CMK (cell line): ENCODE measurements at places on chromosomes 2 and 18.

DNA sequence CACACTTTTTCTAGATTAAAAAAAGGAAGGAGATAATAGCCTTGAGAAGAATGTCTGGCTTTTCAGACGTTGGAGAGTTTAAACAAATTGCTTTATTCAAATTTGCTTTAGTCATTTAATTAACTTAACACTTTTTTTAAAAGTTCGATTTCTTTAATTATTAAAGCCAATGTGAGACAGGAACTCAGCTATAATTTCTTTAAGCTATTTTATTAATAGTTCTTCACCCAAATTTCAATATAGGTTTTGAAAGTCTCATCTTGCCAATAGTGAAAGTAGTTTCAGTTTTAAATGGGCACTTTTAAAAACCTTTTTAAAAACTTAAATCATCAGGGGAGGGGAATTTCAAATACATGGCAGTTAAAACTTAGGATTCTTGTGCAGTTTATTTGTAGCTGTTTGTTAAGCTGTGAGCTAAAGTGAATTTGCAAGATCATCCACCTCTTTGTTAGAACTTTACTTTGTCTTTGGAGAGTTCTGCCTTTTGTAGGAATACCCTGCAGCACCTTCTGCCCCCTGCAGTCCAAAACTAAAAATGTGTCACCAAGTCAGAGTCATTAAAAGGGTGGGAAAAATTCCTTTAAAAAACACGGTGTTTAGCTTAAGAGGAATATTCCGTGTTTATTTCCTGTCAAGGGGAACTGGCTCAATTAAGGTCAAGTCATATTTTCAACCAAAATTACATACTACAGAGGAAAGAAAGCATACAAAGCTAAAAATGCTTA lies 4.6 kb downstream of the TGIF1 start:
- no peak for DNase-seq

DNA sequence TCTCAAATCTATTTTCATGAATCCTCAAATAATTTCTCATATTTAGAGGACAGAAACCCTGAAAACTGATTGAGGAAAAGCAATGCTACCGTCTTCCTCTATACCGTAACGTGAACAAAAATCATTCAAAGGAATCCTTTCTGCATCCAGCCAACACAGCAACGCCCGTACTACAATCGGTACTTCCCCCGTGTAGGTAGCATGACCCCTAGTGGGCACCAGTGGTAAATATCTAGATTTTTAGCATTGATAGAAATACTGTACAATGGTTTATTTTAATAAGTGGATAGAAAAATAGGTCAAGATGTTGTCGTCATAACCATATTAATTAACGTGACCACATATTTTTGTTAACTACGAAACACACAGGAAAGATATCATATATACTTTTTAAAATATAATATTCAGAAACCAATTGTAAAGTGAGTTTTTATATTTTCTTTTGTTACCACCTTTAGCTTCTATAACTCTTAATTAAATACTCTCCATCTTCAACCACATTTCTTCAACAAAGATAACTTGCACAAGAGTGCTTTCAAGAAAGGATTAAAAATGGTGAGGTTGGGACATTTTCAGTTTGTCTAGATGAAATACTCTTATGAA lies 194.1 kb downstream of the SS18 start:
- DNase-seq: no peak

- no peak for DNase-seq
These were observed 60.0 kb downstream of the GCA start for GRCh38 chr2:162403884-162404283.

- DNase-seq: no peak
These were observed 29.8 kb downstream of the UPP2 start for GRCh38 chr2:158131483-158131912.

- DNase-seq: no peak
These were observed 290.5 kb upstream of the KYNU start for GRCh38 chr2:142586693-142587580.

DNA sequence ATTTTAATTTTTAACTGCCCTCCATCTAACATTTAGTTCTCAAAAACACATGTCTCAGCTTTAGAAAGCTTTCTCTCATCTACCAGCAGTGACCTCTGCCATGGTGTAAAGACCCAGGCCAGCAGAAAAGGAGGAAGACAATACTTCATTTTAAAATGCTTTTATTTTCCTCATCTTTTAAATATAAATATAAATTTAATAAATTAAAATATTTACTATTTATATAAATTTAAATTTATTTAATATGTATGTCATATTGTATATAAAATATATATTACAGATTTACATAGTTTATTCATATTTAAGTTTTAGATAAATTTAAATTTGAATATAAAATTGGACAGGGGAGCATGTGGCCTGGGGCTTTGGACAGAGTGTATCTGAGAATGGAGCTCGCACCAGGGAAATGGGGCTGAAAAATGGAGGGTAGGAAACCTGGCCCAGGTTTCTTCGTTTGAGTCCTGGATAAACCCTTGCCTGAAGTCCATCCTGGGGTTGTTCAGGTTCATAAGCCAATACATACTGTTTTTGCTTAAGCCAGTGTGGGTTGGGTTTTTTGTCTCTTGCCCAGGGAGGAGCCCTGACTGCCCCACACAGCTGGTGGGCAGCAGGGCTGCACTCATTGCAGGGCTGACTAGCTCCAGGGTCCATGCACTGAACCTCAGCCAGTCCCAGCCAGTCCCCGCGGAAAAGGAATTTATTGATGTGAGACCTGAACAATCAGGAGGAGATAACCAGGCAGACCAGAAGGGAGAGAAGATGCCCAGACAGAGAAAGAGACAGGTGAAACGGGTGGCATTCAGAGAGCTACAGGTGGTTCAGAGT lies 77.3 kb upstream of the LAPTM4A start:
- no peak for DNase-seq
